ENCODE measurements at places on chromosomes 6 and 20. TPM values are rescaled to one million over a fixed set of nuclear protein-coding genes. Genes with fewer than 3 reads are reported as not detected.

PFDN6 gene
- polyA plus RNA-seq = 80.5 TPM

GRCh38 chr6:125078602-125079321 lies 74.8 kb upstream of the TPD52L1 start:
- no peak for DNase-seq

DNA sequence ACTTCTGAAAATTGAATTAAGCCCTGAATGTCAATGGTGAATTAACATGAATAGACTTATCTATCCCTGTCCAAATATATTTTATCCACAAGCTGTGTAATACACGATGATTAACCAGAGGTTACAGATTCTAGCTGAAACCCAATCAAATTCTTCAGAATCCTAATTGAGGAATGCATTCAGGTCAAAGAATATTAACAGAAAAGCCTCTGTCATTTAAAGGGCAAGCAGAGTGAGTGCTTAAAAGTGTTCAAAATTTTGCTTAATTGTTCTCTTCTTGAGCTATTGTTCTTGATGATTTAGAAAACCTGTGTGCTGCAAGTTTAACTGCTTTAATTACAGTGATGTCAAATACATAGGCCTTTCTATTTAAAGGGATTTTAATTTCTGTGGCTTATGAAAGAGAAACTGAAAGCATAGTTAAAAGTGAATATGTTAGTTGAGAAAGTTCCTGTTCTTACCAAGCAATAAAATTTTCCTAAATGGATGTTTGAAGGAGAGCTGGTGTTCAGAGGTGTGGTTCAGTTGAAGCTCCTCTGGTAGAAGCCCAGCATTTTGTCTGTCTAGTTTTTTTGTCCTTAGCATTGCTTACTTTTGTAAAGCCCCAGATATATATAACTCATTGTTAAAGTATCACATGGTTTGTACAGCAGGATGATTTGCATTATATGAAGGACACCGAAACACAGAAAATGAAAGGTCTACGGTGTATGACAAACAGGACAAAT lies 466.3 kb upstream of the PLCB4 start:
- no peak for DNase-seq

TTPAL gene
- 10.0 TPM for polyA plus RNA-seq

SLC22A2 gene
- 0.04 TPM for polyA plus RNA-seq
